ENCODE measurements at places on chromosomes 4 and X.

GRCh38 chr4:84451546-84451945, 47.5 kb downstream of the NKX6-1 start:
- DNase-seq = no peak

DNA sequence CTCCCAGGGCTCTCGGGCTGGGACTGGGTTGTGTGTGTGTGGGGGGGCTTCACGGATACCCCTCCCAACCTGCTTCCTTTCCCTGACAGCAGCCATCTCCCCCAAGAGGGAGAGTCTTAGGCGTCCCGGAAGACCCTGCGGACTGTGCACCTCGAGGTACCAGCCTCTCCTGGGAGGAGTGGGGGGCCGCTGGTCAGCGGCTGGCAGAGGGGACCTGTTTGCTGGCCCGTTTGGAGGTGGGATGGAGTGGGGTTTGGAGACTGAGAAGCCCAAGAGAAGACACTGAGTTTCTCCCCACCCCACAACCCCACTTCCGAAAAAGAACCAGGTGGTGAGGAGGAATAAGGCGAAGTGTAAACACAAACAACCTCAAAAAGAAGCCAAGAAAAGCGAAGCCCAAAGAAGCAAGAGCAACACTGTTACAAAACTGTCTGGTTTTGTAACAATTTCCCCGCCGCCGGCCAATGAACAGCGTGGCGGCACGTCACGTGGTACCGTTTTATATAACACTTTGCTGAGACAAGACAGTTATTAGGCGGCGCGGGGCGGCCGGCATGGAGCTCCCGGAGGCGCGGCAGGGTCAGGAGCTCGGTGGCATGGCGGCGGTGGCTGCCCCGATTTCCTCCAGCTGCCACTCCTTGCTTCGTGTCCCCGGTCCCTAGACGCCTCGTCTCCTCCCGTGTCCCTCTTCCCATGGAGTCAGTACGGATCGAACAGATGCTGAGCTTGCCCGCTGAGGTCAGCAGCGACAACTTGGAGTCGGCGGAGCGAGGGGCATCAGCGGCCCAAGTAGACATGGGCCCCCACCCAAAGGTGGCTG, at the start of gene LONRF3:
Gene LONRF3 (plus strand): TSS at position 531 of the 820 bp plus-strand sequence. CDS start 163 bp downstream, at position 694.
- peak; percentile 65 for DNase-seq

DNA sequence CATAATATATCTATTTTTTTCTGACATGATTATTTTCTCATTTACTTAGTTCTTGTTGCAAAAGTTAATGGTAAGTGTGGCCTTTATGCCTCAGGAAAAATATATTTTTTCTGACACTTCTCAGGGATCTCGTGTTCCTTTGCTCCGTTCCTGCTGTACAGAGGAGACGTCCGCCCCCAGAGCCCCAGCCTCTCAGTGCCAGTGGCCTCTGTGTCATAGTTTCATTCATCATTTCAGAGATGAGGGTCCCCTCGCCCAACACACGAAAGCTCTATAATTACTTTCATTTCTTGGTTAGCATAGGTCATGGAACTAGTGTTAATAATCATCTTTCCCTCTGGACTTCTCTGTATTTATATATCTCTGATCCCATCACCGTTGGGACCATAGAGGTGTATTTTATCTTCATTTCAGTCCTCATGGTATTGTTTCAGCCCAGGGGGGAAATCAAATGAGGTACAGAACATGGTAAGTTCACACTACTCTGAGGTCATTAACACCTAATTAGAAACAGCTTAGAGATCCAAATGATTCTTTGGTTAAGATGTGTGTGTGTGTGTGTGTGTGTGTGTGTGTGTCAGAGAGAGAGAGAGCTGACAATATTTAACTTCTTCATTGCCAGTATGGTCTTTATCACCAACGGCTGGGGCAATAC, 631.1 kb upstream of the TENM3 start:
- no peak for DNase-seq

- no peak for DNase-seq
These were observed 154.2 kb downstream of the TEX11 start for GRCh38 chrX:70754169-70754848.

DNA sequence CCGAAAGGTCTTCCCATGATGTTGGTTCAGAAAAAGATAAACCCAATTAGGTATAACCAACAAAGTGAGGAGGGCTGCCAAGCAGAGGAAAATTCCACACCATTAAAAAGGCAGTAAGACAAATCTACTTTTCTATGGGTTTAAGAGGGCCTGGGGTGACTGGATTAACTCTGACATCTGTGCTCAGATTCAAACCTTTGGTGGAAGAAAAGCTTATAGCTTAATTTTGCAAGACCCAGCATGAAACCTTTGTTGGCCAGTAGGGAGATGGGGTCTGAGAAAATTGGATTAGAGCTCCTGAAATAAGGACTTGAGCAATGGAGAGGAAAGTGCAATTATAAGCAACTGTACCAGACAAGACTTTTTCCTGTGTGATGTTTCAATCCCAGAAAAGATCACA, 104.2 kb downstream of the KDR start:
- no peak for DNase-seq

GRCh38 chr4:7324651-7325121, 110.0 kb downstream of the PSAPL1 start:
- DNase-seq = no peak

DNA sequence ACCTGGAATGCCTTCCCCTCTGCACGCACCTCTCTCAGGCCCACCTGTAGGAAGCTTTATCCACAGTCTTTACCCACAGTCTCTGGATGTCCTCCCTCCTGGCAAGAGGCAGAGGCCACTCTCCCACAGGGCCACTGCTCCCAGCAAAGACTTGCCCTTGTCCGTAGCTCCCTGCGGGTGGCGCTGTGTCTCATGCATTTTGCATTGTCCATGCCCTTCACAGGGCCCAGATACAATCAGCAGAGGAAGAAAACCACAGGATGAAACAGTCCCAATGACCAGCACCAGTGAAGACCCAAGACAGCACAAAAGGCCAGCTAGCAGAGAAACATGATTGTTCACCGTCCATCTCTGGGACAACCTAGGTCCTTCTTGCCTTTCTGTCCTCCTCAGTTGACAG, 2.1 kb upstream of the NSG1 start:
- peak; percentile 12 for DNase-seq

DNA sequence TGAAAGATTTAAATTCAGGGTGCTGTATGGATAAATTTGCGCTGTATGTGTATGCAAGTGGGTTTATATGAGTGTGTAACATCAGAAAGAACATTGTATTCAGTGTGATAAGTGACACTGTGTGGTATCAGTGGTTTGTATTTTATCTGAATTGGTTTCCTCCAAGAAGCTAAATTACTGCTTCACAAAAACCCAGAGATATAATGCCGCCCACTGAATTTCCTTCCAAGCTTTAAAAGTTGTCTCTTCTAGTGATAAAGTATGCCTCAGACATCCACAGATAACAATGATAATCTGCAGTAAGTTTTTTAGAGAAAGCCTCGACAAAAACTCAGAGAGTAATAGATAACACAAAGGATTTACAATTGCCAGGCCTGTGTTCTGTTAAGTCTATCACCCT, 710.6 kb upstream of the HS3ST1 start:
- DNase-seq = no peak

DNA sequence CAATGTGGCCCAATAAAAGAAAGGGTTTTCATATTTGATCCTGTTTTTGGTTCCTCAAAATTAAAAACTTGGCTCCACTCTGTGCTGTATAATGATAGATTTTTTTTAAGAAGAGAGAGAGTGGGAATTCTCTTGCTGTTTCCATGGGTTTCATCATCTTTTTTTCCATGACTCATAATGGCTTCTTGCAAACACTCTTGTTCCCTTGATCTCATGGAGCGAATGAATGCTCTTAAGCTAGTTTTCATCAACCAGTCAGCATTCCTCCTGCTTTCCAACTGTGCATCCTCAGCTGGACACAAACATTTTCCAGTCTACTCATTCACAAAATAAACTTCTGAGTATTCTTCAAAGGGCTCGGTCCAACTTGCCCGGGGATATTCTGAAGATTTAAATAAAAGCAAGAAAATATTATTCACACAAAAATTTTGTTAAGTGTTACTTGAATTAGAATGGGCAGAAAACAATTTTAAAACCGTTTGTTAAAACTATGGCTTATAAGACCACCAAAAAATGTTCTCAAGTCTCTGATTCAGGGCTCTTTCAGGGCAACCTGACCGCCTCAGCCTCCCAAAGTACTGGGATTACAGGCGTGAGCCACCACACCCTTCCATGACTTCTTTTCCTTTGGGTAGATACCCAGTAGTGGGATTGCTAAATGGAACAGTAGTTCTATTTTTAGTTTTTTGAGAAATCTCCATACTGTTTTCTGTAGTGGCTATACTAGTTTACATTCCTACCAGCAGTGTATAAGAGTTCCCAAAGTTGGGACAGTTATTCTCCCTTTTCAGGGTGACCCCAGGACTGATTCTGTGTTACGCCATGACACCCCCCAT, 64.7 kb downstream of the TMEM156 start:
- no peak for DNase-seq

- DNase-seq = no peak
These were observed 56.4 kb downstream of the FBXW7 start for GRCh38 chr4:152479428-152480026.

DNA sequence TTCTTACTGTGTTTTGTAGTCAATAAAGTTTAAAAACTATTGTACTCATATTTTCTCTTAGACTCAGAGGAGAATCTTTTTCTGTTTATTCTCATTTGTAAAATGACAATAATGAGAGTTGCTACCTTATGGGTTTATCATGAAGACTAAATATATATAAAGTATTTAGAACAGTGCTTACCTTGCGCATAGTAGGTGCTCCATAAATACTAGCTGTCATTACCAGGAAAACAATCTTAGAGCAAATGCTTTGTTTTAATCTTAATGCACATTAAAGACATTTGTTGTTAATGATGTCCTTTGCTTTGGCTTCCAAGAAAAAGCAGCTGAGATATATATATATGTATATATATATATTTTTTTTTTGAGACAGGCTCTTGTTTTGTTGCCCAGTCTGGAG, 44.9 kb downstream of the FIP1L1 start:
- DNase-seq = no peak

- DNase-seq = no peak
These were observed 38.9 kb downstream of the RGS12 start for GRCh38 chr4:3331511-3332394.

DNA sequence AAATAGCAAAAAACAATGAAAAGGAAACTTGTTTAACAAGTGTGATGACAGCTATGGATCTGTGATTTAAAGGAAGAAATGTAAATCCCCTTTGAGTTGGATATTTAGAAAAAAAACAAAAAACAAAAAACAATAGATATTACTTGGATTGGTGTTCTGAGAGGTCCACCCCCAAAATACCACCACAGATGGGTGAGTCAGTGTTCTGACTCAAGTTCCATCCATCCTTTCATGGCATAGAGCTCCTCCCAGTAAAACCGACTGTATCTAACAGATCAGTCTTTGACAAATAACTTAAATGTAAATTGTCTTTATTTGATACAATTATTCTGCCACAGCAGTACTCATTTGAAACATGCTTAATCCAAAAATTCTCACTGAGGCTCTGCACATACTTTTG, 27.4 kb downstream of the TMPRSS11B start:
- DNase-seq = no peak

DNA sequence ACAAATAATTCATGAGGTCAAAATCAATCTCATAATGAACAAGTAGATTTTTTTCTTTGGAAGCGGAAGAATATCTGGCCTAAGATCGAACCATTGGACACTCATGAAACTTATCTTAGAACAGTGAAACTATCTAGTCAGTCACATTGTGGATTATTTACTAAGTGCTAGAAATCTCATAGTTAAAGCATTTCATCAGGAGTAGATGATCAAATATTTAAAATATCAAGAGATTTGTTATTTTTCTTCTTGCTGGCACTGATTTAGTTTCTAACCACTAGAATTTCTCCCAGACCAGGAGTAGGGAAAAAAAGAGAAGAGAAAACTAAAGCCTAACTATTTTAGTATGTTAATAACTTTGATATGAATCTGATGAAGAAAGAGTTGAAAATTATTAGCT, 105.5 kb downstream of the SHROOM3 start:
- no peak for DNase-seq

GRCh38 chr4:188492886-188493285, 353.6 kb downstream of the TRIML1 start:
- no peak for DNase-seq

GRCh38 chr4:86291180-86291579, 68.7 kb downstream of the MAPK10 start:
- no peak for DNase-seq

- no peak for DNase-seq
These were observed 64.9 kb downstream of the ANKRD17 start for GRCh38 chr4:73193659-73194058.

GRCh38 chr4:18422685-18423084, 401.1 kb upstream of the LCORL start:
- DNase-seq = no peak

GRCh38 chr4:147518846-147519767, 38.2 kb downstream of the EDNRA start:
- DNase-seq = peak; percentile 24

DNA sequence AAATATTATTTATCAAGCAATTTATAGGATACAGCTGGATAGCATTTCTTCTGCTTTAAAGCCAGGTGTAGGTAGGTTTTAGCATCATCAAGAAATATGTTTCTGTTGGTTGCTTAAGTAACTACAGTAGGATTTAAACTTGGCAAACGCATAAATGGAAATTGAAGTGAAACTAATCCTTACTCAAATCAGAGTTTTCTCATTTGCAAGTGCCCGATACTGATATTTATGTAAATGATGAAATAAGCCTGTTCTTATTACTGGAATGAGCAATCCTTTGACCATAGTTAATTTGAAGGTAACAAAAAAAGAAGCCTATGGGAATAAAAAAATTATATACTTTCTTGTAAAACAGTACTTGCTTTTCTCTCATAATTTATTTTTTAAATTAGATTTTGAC, 23.2 kb upstream of the PIGA start:
- no peak for DNase-seq

DNA sequence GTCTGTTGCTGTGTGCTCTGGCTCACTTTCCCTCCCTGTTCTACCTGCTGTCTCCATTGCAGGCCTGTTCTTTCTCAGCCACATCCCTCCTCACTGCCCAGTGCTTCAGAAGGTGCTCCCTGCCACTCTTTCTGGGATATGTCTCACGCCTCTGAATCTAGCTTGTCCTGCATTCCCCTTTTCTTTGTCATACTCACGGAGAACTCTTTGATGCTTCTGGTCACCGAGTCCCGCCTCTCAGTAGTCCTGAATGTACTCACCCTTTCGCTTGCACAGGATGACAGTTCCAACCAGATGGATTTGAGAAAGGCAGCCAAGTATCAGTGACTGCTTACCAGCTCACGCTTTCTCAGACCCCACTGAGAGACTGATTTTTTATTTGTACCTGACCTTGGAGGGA, 65.2 kb upstream of the TLR2 start:
- DNase-seq = no peak

DNA sequence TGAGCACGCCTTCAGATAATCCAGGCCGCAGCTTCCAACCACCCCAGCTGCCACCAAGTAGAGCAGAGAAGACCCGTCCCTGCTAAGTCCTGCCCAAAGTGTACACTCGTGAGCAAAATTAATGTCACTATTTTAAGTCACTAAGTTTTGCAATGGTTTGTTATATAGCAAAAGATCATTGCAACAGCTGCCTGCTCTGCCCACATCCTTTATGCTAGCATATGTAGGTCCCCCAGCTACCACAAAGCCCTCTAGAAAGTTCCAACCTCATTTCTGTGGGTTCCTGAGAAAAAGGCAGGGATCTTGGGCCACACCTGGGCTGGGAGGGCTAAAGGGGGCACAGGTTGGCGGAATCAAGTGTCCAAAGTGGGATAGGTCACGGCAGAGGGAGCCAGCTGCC, 346.9 kb downstream of the BCOR start:
- DNase-seq = no peak

GRCh38 chr4:90028460-90028859, 98.7 kb upstream of the CCSER1 start:
- no peak for DNase-seq
